KBM-7 (cell line): ENCODE measurements at places on chromosomes 2 and 18.

GRCh38 chr2:71101656-71102055, 28.4 kb downstream of the MCEE start:
- peak; percentile 54 for DNase-seq

- DNase-seq = no peak
Measured at GRCh38 chr2:16682431-16683118, 16.9 kb upstream of the CYRIA start.

GRCh38 chr2:6301426-6301825, 564.3 kb downstream of the CMPK2 start:
- DNase-seq = no peak

DNA sequence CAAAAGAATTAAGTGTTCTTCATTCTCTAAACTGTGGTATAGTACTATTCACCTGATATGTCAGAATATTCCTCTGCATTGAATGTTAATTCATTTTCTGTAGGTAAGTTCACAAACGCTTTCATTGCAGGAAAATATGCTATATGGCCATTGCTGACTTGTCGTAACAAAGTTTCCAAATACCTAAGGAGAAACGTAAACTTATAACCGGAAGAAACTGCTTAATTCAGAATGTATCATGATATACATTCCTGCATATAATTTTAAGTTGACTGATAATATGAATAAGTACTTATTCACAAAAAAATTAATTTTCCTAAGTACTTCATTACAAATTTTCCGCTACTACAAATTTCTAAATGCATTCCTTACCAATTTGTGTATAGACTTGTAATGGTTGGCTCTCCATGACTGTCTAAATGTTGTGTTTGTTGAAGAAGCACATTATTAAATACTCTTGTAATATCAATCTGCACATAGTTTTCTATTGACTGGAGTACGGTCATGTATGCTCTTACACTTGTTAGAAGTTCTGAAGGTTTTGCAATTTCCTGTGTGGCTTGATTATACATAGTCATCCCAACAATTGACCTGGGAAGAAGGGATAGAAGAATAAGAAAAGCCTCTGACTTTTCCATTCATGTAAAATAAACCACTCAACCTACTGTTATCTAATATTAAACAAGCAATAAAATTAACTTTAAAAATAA, 85.4 kb downstream of the NCKAP1 start:
- DNase-seq = no peak

- no peak for DNase-seq
Measured at GRCh38 chr2:39094717-39095363, 26.0 kb downstream of the SOS1 start.

GRCh38 chr2:11891671-11892440, 145.4 kb downstream of the LPIN1 start:
- no peak for DNase-seq

GRCh38 chr2:235287375-235287733, 206.5 kb upstream of the AGAP1 start:
- DNase-seq = no peak

GRCh38 chr2:179022685-179023084, 27.3 kb downstream of the CCDC141 start:
- no peak for DNase-seq

- no peak for DNase-seq
Measured at GRCh38 chr2:215437614-215438013, 1.7 kb upstream of the FN1 start.

DNA sequence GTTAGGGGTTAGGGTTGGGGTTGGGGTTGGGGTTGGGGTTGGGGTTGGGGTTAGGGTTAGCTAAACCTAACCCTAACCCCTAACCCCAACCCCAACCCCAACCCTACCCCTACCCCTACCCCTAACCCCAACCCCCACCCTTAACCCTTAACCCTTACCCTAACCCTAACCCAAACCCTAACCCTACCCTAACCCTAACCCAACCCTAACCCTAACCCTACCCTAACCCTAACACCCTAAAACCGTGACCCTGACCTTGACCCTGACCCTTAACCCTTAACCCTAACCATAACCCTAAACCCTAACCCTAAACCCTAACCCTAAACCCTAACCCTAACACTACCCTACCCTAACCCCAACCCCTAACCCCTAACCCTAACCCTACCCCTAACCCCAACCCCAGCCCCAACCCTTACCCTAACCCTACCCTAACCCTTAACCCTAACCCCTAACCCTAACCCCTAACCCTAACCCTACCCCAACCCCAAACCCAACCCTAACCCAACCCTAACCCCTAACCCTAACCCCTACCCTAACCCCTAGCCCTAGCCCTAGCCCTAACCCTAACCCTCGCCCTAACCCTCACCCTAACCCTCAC, 24.1 kb upstream of the RABL2A start:
- no peak for DNase-seq

- no peak for DNase-seq
Measured at GRCh38 chr2:118847762-118848172, 319 bp upstream of the EN1 start.

DNA sequence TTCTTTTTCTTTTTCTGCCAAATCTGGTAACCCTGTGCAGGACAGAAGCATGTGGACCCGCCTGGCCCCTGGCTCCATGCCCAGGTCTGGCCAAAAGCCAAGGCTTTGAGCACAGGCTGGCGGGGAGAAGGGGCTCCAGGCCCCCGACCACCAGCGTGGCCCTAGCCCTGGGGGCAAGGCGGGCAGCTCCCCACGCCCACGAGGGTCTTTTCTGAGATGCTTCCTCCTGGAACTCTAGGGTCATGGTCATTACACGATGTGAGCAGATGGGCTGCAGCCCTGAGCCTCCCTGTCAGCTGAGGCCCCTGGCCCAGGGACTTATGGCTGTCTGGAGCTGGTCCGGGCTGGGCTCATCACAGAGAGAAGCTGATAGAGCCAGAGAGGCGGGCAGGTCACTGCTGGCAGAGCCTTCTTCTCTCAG, 5.7 kb upstream of the OTOS start:
- DNase-seq = no peak

DNA sequence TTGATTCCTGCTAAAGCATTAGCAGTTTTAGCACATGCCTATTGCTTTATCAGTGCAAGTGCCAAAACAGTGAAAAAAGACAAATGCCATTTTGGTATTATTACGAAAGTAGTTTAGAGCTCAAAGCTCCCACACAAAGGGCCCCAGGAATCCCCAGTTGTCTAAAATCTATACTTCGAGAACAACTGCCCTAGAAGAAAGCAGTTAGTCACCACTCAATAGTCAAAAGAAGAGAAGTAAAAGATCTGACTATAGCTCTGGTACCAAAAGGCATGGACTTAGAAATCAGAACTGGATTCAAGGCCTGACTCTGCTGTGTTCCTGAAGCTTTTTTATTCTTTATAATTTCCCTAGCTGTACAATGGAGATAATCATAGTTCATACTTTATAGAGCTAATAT, 21.8 kb downstream of the SCN3A start:
- DNase-seq = no peak

GRCh38 chr2:98909317-98910211, 26.5 kb downstream of the CRACDL start:
- peak; percentile 35 for DNase-seq

DNA sequence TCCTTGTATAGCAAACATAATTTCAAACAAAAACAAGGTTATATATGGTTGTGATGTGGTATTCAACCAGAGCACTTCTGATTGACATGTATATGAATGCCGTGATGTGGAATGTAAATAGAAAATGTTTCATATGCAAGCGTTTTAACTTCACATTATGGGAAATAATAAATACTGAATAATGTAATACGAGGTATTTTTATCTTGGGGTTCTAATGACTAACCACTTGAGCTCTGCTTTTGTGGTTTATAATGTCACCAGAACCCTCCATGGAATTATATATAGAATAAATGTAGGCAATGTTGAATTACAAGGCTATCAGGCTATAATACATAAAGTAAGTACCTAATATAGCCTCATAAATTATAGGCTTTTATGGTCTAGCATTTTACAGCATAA, 72.4 kb downstream of the ZNF521 start:
- no peak for DNase-seq

DNA sequence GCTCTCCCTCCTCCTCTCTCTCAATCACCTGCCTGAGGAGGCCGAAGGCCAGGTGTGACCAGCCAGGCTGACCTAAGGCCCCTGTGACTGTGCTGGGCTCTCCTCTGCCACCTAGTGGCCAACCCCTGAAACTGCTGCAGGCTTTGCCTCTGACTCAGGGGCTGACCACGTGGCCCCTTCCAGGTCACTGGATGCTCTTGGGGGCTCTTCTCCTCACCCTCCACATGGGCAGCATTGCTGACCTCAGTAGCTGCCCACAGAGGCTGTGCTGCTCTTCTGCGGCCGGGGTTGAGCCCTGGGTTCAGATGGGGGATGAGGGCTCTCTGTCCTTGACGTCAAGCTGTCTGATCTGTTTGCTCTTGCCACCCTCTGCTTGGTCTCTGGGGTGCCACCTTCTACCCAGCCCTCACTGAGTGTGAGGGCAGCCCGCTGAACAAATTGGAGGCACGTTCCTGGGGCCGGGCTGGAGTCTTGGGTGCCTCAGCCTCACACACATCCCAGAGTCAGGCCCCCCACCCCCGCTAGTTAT, 122.7 kb downstream of the TWIST2 start:
- peak; percentile 30 for DNase-seq

DNA sequence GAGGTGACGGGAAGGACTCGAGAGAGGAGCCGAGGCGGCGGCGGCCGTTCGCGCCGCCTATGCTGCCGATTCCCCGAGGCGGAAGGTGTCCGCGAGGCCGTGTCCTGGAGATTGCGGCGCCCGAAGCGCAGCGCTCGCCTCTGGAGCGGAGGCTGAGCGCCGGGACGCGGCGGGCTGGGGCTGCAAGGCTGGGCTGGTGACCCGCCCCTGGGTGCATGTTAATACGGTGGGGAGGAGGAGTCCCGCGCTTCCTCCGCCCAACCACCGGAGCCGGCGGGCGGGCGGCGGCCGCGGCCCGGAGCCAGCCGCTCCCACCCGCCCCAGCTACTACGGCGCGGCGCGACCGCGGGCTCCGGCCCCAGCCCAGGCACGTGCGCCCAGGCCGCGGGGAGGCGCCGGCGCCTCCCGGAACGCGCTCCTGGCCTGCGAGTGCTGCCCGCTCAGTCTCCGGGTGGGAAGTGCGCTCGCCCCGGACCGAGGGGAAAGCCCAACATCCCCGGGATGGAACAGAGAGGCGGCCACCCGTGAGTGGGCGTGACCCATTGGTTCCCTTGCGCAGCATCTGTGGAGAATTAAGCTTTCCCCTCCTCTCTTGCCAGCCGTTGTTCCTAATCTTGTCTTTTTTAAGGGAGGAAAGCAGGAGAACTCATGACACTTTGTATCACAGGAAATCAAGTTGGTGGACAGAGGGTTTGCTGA, at the start of gene DLGAP1:
TSS of gene DLGAP1 (minus strand) at position 195 of the 699 bp plus-strand sequence.
- peak; percentile 65 for DNase-seq

- no peak for DNase-seq
Measured at GRCh38 chr2:31660812-31661335, 80.1 kb upstream of the SRD5A2 start.

DNA sequence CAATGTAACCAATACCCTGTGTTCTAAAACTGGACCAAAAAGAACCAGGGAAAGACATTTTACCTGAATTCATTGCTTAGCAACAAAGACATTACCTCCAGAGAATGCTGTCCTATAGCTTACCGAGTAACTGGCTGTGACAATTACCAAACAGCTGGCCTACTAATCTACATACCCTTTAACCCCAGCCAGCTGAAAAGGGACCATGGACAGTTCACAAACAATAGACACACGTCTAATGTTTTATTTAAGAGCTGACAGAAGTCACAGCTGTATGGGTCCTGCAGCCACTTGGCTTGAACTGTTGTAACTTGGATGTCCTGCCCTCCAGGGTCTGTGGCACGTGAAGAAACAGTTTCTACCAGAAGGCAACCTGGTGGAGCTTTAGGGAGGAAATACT, 130.1 kb upstream of the EFEMP1 start:
- DNase-seq = no peak
